ENCODE measurements at places on chromosomes 5 and 9. TPM values are rescaled to one million over a fixed set of nuclear protein-coding genes. Genes with fewer than 3 reads are reported as not detected.

DNA sequence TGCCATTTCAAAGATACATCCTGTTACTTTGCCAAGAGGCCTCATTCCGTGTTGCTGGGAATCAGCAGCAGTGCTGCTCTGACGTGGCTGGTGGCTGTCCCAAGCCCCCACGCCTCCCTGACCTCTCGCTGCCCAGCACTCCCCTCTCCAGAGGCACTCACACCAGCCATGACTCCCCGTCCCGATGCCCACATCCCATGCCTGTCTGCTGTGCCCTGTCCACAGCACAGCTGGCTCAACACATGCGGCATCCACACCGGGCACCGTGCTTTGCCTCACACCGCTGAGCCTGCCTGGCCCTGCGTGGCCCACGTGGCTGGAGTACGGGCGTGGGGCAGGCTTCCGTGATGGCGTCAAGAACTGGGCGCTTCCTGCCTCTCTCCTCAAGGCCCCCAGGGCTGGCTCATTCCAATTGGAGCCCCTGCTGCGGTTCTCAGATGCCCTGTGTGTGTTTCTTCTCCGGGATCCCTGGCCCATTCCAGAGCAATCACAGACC is 7.8 kb upstream of the LCN1 start:
- DNase-seq: no peak

- DNase-seq: no peak
Measured at GRCh38 chr5:29099585-29099984, 2061.2 kb upstream of the CDH9 start.

Gene BRD3OS
- 17.3 TPM for total RNA-seq

- DNase-seq: no peak
Measured at GRCh38 chr5:38022631-38023030, 182.8 kb upstream of the GDNF start.

GRCh38 chr9:123318202-123318601 is 37.8 kb upstream of the CRB2 start:
- DNase-seq: no peak

GRCh38 chr9:107208121-107208520 is 75.0 kb upstream of the RAD23B start:
- DNase-seq: no peak

DNA sequence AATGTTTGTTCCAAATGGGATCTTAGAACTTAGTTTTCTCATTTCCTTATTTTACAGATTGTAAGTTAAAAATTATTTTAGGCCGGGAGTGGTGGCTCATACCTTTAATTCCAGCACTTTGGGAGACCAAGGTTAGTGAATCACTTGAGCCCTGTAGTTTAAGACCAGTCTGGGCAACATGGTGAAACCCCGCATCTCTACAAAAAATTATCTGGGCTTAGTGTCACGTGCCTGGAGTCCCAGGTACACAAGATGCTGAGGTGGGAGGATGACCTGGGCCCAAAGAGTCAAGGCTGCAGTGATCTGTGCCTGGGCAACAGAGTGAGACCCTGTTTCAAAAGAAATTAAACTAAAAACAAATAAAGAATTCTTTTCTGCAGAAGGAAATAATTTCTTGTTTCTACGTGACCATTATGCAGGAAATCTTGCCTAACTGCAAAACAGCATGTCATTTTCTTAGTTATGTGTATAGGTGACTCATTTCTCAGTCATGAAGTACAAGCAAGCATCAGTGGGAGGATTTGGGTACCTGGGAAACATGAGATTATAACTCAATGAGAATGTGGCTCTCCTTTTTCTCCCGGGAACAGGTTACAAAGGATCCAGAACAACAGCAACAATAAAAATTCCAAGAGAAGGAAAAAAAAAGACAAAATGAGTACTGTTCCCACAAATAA is 375.1 kb upstream of the ST8SIA4 start:
- DNase-seq: no peak

DNA sequence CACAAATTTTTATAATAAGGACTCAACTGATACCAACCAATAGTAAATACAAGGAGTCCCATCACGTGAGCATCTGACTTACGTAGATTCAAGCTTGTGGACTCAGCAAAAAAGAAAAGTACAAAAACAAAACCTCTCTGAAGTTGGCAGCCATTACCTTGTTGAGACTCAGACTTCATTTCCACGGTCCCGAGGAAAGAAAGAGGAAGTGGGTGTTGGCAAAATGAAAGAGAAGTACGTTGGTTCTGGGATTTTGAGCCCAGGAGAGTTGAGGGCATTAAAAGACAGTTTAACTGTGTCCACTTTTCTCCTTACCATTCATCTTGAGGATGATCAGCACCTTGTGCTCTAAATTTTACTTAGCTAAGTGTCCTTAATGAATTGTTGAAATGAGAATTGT is 26.7 kb downstream of the NCBP1 start:
- DNase-seq: no peak

DNA sequence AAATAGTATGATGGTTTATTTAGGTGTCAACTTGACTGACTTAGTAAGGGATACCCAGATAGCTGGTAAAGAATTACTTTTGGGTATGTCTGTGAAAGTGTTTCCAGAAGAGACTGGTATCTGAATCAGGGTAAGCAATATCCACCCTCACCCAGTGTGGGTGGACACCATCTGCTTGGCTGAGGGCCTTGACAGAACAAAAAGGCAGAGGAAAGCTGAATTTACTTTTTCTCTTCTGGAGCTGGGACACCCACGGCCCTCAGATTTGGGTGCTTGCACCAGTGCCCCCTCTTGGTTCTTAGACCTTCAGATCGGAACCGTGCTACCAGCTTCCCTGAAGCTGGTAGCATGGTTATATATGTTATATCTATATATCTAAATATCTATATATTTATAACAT is 489.5 kb upstream of the MPDZ start:
- no peak for DNase-seq

GRCh38 chr5:98372351-98372750 is 401.1 kb upstream of the RGMB start:
- DNase-seq: no peak

- DNase-seq: no peak
Measured at GRCh38 chr5:167794121-167794520, 497.3 kb upstream of the WWC1 start.

Gene ENDOG
- 29.0 TPM for total RNA-seq

DNA sequence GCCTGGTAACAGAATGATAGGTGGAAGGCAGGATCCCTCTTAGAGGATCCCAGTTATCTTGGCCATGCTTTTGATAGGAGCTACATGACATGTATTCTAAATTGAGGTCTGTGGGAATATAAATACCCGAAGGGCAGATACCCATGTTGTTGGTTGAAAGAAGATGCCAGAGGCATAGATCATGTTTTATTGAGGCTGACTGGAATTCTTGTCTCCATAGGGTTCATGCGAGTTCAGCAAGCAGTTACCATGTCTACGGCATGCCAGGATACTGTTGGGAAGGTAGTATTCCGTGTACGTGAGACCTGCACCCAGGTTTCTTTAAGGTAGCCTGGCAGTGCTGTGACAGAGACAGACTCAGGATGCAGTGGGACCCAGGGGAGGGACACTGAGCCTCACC is 230.7 kb downstream of the NR3C1 start:
- no peak for DNase-seq

GRCh38 chr5:116569999-116570398 is 4.6 kb downstream of the SEMA6A start:
- no peak for DNase-seq

Gene GKAP1
- 9.6 TPM for total RNA-seq

DNA sequence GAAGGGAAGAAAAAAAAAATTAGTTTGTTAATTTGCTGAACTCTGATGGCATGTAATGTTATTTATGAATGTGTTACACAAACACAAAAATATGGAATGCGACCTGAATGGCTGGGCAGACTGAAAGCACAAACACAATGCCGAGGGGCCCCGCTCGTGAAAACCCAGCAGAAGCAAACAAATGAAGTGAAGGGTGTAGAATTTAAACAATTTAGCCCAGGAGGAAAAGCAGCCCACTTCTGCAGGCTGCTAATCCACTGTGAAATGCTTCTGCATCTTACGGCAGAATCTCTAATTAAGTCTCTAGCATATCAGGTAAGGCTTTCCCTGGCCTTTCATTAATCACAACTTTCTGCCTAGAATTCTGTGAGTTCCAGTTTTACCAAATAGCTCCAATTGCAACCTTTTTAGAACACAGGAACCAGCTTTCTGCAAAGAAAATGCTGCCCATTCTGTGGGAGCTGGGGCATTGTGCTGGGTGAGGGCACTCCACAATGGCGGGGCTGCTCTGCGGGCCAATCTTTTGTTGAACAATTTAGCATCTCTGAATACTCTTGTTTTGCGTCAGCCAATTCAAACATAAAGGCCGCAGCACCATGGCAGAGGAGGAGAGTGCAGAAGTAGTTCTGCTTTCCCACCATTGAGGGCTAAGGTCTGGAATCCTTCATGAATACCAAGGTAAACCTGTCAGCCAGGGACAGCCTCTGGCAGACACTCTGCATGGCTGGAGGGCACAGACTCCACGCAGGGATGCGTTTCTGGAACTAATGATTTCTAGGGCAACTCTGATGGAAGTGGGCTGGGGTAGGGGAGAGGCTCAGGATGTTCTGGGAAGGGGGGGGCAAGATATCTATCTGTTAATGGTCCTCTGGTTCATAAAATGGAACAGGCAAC is 66.4 kb downstream of the PTCH1 start:
- DNase-seq: no peak

GRCh38 chr9:109442716-109443115 is 55.4 kb downstream of the PTPN3 start:
- no peak for DNase-seq

DNA sequence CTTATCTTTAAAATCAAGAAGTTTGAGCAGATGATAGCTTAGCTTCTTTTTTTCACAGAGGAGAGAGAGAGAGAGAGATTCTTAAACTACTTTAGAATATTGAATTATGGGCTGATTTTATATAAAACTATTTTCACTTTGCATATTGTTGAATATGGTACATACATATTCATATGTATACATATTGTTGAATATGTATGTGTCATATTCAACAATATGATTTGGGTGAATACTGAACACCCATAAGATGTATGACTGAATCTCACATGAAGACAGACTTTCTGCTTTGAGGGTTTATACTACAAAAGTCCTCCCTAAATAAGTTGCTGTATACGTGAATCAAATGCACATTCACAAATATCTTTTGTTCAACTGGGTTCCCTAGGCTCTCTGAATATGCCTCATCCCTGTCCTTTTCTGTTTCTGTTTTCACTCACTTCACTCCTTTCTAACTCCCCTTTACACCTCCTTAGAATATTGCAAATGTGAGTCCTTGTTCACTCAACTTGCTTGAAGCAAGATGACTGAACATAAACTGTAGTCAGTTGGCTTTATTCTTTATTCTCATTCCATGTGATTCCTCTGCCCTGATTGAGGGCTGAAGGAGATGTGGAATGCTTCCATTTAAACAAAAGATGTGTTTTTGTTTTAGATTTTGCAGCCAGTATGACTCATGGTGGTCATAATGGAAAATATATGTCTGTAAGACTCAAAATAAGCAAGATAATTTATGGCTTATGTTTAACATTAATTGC is 225.4 kb upstream of the DAB2 start:
- no peak for DNase-seq

Gene CLIC3
- total RNA-seq: 6.2 TPM

- no peak for DNase-seq
Measured at GRCh38 chr5:119078861-119079260, 8.0 kb downstream of the DMXL1 start.

GRCh38 chr9:114687034-114687433 is 5.0 kb upstream of the TEX48 start:
- DNase-seq: no peak

- DNase-seq: no peak
Measured at GRCh38 chr5:32325062-32325461, 12.3 kb upstream of the MTMR12 start.

DNA sequence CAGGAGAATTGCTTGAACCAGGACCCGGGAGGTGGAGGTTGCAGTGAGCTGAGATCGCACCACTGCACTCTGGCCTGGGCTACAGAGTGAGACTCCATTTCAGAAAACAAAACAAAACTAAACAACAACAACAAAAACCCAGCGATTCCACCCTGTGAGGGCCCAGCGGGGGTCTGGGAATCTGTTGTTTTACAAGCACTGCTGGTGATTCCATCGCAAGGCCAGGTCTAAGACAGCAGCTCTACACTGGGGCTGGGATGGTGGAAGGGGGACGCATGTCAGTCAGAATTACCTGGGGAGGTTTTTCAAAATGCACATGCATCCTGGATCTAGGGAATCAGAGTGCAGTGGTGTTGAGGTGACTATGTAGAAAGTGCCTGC is 90.9 kb downstream of the ANKRD55 start:
- no peak for DNase-seq

GRCh38 chr5:151029179-151030055 is 9.0 kb downstream of the GPX3 start:
- DNase-seq: no peak

Gene IFNA1
- not detected for total RNA-seq

Gene SIT1
- 37.7 TPM for total RNA-seq

DNA sequence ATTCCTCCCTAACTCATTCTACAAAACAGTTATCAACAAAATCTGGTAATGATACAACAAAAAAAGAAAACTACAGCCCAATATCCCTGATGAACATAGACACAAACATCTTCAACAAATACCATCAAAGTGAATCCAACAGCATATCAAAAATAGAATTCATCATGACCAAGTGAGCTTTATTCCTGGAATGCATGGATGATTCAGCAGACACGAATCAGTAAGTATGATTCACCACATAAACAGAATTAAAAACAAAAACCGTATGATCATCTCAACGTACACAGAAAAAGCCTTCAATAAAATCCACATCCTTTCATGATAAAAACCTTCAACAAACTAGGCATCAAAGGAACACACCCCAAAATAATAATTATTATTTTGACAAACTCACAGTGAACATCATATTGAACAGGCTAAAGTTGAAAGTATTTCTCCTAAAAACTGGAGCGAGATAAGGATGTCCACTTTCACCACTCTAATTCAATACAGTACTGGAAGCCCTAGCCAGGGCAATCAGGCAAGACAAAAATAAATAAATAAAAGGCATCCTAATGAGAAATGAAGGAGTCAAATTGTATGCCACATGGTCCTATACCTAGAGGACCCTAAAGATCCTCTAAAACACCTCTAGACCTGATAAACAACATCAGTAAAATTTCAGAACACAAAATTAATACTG is 305.1 kb upstream of the RGMB start:
- no peak for DNase-seq

DNA sequence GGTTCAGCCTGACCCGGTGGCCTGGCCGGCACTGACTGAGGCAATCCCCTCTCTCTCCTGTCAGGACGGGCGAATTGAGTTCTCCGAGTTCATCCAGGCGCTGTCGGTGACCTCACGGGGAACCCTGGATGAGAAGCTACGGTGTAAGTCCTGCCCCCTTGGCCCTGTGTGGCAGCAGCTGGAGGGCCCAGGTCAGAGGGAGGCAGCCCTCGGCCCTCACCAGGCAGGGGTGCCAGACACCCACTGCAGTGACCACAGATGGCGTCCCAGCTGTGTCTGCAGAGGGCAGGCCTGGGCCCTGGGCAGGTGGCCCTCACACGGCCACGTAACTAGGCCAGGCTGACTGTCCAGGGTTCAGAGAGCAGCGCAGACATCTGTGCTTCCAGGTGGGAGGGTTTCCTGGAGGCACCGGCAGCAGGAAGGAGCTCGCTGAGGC is 45.9 kb upstream of the HMCN2 start:
- DNase-seq: no peak

Gene C1QTNF2
- not detected for total RNA-seq

Gene TAS2R1
- total RNA-seq: not detected
